ENCODE measurements at places on chromosomes 12 and 14. TPM values are rescaled to one million over a fixed set of nuclear protein-coding genes. Genes with fewer than 3 reads are reported as not detected.

DNA sequence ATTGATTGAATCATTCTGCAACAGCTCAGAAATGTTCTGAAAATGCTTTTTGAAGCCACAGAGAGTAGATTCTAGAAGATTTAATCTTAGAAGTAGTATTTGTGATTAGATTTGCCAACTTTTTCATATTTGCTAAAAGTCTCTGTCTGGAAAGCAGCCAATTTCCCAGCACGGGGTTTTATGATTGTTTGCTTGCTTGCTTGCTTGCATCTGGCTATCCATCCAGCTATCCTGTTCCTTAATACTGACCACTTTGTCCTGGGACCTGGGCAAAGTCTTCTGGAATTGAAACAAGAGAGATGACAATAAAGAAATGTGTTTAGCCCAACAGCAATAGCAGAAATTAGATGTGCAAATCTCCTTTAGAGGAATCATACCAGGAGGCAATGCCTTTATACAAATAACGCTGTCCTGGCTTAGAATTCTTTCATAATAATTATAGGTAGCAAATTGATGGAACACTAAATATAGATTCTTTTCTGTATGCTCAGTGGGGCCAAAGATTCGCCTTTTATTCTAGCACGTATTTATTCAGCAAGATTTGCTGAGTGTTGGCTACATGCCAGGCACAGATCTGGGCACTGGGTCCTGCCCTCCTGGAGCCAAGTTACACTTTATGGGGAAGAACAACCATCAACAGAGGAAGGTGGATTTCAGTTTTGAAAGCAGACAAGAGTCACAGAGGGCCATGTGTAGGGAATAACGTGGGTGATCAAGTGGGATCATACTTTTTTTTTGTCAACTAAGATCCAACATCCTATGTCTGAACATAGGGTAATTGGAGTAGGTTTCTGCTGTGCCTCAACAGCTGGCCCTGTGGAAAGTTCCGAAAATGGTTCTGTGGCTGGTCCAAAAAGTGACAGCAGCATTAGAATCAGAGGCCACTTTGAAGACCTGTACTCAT lies 25.3 kb downstream of the MYBPC1 start:
- peak overlapping the region; percentile 35 for H3K27ac ChIP-seq
- peaks cover 8% of the 10 kb centered on the region for H3K4me1 ChIP-seq
- no peaks in the 10 kb centered on the region for H3K27me3 ChIP-seq
- H3K36me3 ChIP-seq = no peaks in the 10 kb centered on the region
- no peak for DNase-seq

GRCh38 chr14:86858031-86858430 lies 1135.0 kb downstream of the GALC start:
- no peaks in the 10 kb centered on the region for H3K27me3 ChIP-seq
- H3K4me3 ChIP-seq = no peak overlapping the region
- H3K4me1 ChIP-seq = no peaks in the 10 kb centered on the region
- no peaks in the 10 kb centered on the region for H3K36me3 ChIP-seq
- H3K27ac ChIP-seq = no peak overlapping the region

- H3K27me3 ChIP-seq = no peaks in the 10 kb centered on the region
- no peak overlapping the region for H3K4me3 ChIP-seq
- DNase-seq = no peak
- H3K4me1 ChIP-seq = no peaks in the 10 kb centered on the region
- no peak overlapping the region for H3K27ac ChIP-seq
- H3K36me3 ChIP-seq = no peaks in the 10 kb centered on the region
These were observed 55.1 kb downstream of the TTC6 start for GRCh38 chr14:37650356-37651037.

DNA sequence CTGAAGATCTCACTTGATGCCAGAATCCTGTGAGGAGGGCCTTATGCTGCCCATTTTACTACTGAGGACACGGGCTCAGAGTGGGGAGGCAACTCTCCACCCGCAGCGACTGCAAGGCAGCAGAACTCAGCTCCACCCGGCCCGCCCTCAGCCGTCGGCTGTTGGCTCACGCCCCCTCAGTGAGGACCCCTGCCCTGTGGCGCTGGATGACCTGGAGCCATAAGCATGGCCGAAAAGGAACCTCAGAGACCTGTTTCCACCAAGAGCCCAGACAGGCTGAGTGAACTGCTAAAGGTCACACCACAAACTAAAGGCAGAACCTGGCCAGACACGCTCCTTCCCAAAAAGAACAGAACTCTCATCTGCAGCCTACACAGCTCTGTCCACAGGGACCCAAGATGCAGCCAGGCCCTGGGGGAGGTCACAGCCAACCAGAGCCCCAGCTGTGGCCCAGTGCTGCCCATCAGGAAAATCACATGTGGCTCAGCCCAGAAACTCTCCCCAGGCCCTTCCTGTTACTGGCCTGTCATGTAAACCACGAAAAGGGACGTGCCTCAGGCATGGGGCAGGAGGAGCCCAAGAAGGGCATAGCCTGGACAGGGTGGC lies 32.8 kb downstream of the CCNK start:
- H3K36me3 ChIP-seq = peaks cover 65% of the 10 kb centered on the region
- H3K4me3 ChIP-seq = no peak overlapping the region
- no peak overlapping the region for H3K27ac ChIP-seq
- no peaks in the 10 kb centered on the region for H3K27me3 ChIP-seq
- peaks cover 6% of the 10 kb centered on the region for H3K4me1 ChIP-seq
- DNase-seq = peak; percentile 71

GRCh38 chr14:83706231-83706954 lies 1823.6 kb upstream of the FLRT2 start:
- H3K4me3 ChIP-seq = no peak overlapping the region
- no peaks in the 10 kb centered on the region for H3K36me3 ChIP-seq
- H3K4me1 ChIP-seq = no peaks in the 10 kb centered on the region

GRCh38 chr14:89190765-89191513 lies 226.1 kb downstream of the FOXN3 start:
- H3K27ac ChIP-seq = no peak overlapping the region
- H3K27me3 ChIP-seq = no peaks in the 10 kb centered on the region
- H3K36me3 ChIP-seq = no peaks in the 10 kb centered on the region
- H3K4me1 ChIP-seq = peaks cover 18% of the 10 kb centered on the region
- H3K4me3 ChIP-seq = no peak overlapping the region

ALG10 gene
- 11.9 TPM for total RNA-seq

SSPN gene
- 11.8 TPM for total RNA-seq

CCDC59 gene
- total RNA-seq = 51.2 TPM

All from spleen (tissue), 13 donors.